ENCODE measurements at places on chromosomes 11 and 22. TPM values are rescaled to one million over a fixed set of nuclear protein-coding genes. Genes with fewer than 3 reads are reported as not detected.

SPON1 gene
- 7.3 TPM for total RNA-seq

DNA sequence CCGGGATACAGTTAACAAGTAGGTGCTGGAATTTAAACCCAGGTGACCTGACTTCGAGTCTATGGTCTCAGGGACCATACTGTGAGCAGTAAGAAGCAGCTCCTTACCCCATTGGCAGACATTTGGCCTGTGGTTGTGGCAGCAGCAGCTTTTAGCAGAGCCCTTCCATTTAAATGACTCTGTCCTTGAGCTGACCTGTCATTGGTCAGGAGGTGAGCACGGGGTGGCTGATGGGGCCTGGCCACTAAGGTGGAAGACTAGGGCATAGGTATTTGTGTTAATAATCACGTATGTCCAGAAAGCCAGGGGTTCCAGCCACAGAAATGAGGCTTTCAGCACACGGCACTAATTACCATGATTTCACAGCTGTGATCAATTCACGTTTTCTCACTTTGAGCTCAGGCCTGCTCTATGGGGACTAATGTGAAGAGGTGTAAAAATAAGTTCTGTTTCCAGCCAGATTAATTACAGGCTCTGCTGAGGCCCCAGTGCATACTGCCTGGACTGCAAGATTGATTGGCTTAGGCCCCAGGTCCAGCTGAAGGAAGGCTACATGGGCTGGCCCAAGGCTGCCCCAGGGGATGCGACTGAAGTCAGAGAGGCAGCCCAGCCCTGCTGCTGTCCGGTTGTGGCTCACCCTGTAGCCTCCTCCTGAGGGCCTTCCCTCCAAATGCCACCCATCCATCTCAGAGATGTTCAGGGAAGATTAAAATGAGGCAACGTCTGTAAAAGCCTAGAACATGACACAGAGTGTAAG, 76.0 kb downstream of the FDX1 start:
- H3K4me1 ChIP-seq, result no peaks in the 10 kb centered on the region
- H3K27me3 ChIP-seq, result peaks cover 42% of the 10 kb centered on the region
- no peak overlapping the region for H3K4me3 ChIP-seq
- no peak overlapping the region for H3K27ac ChIP-seq

C11orf16 gene
- not detected for total RNA-seq

NADSYN1 gene
- total RNA-seq, result 99.7 TPM
